Naive thymus-derived CD4-positive, alpha-beta T cell (primary cell): ENCODE measurements at places on chromosomes 1 and 21. TPM values are rescaled to one million over a fixed set of nuclear protein-coding genes. Genes with fewer than 3 reads are reported as not detected.

DNA sequence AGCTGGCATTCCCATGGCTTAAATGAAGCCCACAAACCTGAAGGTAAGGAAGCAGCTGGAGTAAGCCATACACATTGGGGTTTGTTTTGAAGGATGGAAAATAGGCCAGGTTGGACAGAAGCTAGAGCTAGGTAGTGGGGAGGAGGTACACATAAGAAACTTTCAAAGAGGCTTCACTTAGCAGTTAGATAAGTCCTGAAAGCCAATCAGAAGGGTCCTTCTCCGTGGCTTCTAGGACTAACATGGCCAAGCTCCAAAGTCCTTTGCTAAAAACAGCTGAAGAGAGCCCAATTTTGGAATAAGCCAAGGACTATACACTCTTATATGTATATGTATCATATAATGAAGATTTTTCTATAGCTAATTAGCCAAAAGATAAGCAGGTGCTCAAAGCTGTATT, 1.8 kb downstream of the EYA3 start:
- no peak overlapping the region for H3K27ac ChIP-seq
- no peaks in the 10 kb centered on the region for H3K27me3 ChIP-seq
- H3K36me3 ChIP-seq: peaks cover 4% of the 10 kb centered on the region
- H3K4me3 ChIP-seq: no peak overlapping the region
- no peak for DNase-seq
- peaks cover 11% of the 10 kb centered on the region for H3K4me1 ChIP-seq

GRCh38 chr1:236576004-236576403, 28.3 kb downstream of the HEATR1 start:
- H3K4me1 ChIP-seq: no peaks in the 10 kb centered on the region
- no peaks in the 10 kb centered on the region for H3K27me3 ChIP-seq
- no peak for DNase-seq
- no peak overlapping the region for H3K4me3 ChIP-seq

Gene ABCG1
- 0.70 TPM for total RNA-seq

DNA sequence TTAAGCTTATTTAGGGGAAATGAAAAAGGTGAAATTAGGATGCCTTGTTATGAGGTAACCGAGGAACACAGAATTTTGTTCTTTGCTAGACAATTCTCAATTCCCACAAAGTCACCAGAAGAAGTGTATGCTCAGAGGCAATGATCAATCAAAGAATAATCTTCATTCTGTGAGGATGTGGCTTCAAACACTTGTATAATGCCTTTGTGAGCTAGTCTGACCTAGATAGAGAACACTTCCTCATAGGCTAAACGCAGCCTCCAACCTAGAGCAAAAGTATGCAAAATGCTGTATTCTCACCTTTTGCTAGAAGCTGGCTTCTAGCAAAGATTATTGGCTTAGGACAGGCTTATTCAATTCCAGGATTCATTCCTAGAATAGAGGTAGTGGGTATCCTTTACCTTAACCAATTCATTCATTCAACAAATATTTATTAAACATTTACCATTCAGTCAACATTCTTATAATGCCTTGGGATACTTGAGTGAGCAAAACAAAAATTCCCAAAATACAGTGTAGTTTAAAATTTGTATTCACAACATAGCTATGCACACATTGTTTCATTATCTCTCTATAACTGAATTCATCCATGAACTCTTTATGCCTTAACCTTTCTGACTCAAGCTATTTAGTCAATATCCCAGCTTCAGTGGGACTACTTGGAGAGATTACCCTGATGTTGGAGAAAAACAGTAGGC, 530.2 kb downstream of the PTPRC start:
- peaks cover 43% of the 10 kb centered on the region for H3K4me1 ChIP-seq
- no peak overlapping the region for H3K27ac ChIP-seq
- H3K27me3 ChIP-seq: no peaks in the 10 kb centered on the region
- no peak for DNase-seq
- H3K36me3 ChIP-seq: no peaks in the 10 kb centered on the region
- H3K4me3 ChIP-seq: no peak overlapping the region

GRCh38 chr21:42981214-42981523, 6.8 kb downstream of the PKNOX1 start:
- no peaks in the 10 kb centered on the region for H3K27me3 ChIP-seq
- no peaks in the 10 kb centered on the region for H3K4me1 ChIP-seq
- no peaks in the 10 kb centered on the region for H3K36me3 ChIP-seq
- no peak overlapping the region for H3K27ac ChIP-seq
- H3K4me3 ChIP-seq: no peak overlapping the region

DNA sequence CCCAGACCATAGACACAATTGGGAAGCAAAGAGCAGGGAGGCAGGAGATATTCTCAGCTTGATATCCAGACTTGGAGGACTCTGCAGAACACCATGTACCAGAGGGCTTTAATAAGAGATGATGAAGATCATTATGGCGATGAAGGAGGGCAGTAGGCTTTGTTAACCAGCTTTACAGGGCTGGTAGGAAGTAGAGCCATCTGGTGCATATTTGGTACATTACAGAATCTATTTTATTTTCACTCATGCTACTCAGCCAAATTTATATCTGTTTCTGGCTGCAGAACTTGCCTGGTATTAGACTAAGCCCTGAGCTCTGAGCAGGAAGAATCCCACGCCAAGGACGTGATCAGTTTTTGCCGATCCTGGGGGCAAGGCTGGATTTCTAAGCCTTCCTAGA, 61.8 kb upstream of the SYT6 start:
- H3K27me3 ChIP-seq: no peaks in the 10 kb centered on the region
- DNase-seq: no peak
- no peaks in the 10 kb centered on the region for H3K36me3 ChIP-seq
- H3K4me1 ChIP-seq: no peaks in the 10 kb centered on the region
- H3K27ac ChIP-seq: no peak overlapping the region

DNA sequence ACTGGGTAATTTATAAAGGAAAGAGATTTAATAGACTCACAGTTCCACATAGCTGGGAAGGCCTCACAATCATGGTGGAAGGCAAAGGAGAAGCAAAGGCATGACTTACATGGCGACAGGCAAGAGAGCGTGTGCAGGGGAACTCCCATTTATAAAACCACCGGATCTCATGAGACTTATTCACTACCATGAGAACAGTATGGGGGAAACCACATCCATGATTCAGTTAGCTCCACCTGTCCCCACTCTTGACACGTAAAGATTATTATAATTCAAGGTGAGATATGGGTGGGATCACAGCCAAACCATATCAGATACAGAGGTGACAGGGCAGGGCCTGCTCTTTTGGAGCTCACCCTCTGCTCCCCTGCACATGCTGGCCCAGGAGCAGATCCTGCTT, 31.4 kb upstream of the TMEM61 start:
- no peaks in the 10 kb centered on the region for H3K36me3 ChIP-seq
- no peaks in the 10 kb centered on the region for H3K27me3 ChIP-seq
- no peaks in the 10 kb centered on the region for H3K4me1 ChIP-seq
- no peak for DNase-seq
- H3K4me3 ChIP-seq: no peak overlapping the region

DNA sequence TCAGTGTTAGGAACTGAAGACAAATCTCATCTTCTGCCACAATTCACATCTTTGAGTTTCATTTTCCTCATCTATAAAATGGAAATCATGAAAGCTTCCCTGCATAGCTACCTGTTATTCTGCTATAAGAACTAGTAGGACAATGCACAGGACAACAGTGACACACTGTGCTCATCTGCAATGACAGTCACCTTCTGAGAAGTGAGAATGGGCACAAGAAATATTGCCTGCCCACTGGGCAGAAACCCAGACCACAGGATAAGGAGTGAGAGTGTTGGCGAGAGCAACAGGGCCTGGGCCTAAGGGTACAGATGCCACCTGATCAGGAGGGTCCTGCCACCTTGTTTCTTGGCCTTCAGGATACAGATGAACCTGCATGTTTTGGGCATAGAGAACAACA, 23.3 kb upstream of the ARTN start:
- H3K4me3 ChIP-seq: no peak overlapping the region
- no peak for DNase-seq
- peaks cover 10% of the 10 kb centered on the region for H3K36me3 ChIP-seq
- no peak overlapping the region for H3K27ac ChIP-seq
- no peaks in the 10 kb centered on the region for H3K27me3 ChIP-seq

GRCh38 chr1:160200786-160201185, 4.4 kb upstream of the PEA15 start:
- peaks cover 10% of the 10 kb centered on the region for H3K4me1 ChIP-seq
- H3K27ac ChIP-seq: no peak overlapping the region
- H3K4me3 ChIP-seq: no peak overlapping the region
- H3K27me3 ChIP-seq: no peaks in the 10 kb centered on the region
- no peaks in the 10 kb centered on the region for H3K36me3 ChIP-seq
